ENCODE measurements at places on chromosomes 7 and 10.

DNA sequence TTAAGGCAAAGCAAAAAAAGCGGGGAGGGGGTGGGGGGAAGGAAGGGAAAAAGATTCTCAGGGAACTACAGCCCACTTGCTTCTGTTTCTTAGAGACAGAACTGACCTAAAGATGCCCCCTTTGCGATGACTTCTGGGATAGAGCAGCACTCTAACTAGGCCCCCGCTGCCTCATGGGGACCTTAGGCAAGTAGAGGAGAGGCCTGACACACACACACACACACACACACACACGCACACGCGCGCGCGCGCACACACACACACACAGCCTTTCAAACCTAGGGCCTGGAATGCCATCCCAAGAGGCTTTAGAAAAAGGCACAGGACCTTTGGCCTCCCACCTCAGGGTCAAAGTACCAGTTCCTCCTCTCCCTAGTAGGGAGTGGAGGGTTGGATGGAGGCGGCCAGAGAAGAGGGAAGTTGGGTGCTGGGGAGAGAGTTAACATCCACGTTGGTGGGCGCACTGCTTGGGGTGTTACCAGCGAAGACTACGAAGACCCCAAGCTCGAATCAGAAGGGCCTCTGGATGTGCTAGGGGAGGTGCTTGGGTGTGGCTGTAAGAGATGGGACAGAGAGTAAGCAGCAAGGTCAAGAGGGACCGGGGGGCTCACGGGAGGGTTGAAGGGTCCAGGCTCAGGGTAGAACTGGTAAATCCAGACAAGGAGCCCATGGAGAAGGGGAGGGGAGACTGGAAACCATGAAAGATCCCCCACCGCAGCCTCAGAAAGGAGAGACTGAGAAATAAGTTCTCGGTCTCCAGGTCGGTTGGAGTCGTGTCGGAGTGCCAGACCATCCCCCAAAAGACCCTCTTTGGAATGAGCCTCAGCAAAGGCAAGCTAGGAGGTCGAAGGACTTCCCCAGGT, 1.2 kb upstream of the COL1A2 start:
- H3K27ac ChIP-seq: peak overlapping the region; percentile 89
- peaks cover 46% of the 10 kb centered on the region for H3K4me1 ChIP-seq
- no peaks in the 10 kb centered on the region for H3K27me3 ChIP-seq
- peaks cover 11% of the 10 kb centered on the region for H3K36me3 ChIP-seq

DNA sequence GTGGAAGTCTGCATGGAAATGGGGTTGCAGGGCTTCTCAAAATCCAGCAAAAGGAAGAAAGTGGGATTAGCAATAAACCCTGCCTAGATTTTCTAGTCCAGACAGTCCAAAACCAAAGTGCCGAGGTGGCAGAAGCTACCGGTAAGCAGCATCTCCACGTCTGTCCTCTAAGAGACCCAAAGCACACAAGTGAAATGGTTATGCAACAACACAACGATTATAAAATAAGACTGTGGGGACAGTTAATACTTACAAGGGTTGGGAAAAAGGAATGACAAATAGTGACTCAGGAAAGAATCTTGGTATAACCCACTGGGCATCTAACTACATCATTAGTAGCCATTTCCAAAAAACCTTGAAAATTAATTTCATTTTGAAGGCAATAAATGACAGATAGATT, 24.7 kb downstream of the CREB3L2 start:
- H3K4me3 ChIP-seq: no peak overlapping the region
- no peak for DNase-seq
- H3K27ac ChIP-seq: peak overlapping the region; percentile 81
- H3K36me3 ChIP-seq: no peaks in the 10 kb centered on the region
- no peaks in the 10 kb centered on the region for H3K27me3 ChIP-seq

DNA sequence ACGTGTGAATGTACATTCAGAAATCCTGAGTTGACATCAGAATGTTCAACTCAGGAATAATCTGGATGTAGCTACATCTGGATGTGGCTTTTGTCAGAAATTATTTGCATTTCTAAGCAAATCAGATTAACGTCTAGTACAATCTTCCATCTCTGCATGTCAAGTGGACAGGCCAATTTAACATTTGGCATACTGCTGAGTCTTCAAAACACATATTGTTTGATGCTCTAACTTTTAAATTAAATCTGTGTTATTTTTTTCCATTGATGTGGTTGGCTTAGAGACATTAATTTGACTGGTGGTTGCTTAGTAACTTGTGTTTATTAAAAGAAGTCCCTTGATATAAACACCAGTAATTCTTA, 3.4 kb downstream of the STAMBPL1 start:
- no peaks in the 10 kb centered on the region for H3K27me3 ChIP-seq
- no peak for DNase-seq
- H3K36me3 ChIP-seq: no peaks in the 10 kb centered on the region
- no peak overlapping the region for H3K4me3 ChIP-seq

GRCh38 chr10:107727767-107728317, 563.3 kb upstream of the SORCS1 start:
- no peaks in the 10 kb centered on the region for H3K36me3 ChIP-seq
- H3K4me1 ChIP-seq: no peaks in the 10 kb centered on the region
- H3K4me3 ChIP-seq: no peak overlapping the region
- no peak for DNase-seq
- no peak overlapping the region for H3K27ac ChIP-seq

DNA sequence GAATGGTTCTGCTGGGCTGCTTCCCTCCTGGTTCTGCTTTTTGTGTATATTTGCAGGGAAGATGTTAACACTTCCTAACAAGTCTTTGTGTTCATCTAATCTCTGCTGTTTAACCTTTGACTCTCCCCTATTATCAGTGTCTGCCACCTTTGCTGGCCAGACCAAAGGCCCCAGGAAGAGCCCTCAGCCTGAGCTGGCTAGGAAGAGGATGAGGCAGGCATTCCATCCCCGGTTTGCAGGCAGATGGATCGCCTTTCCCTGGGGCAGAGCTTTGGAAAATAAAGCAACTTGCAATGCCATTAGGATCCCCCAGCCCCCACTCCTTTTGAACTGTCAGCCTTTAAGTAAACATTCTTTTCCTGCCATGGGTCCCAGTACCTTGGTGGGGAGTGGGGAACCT, 19.0 kb downstream of the DPCD start:
- H3K27me3 ChIP-seq: no peaks in the 10 kb centered on the region
- no peak overlapping the region for H3K4me3 ChIP-seq
- no peak overlapping the region for H3K27ac ChIP-seq
- DNase-seq: no peak

DNA sequence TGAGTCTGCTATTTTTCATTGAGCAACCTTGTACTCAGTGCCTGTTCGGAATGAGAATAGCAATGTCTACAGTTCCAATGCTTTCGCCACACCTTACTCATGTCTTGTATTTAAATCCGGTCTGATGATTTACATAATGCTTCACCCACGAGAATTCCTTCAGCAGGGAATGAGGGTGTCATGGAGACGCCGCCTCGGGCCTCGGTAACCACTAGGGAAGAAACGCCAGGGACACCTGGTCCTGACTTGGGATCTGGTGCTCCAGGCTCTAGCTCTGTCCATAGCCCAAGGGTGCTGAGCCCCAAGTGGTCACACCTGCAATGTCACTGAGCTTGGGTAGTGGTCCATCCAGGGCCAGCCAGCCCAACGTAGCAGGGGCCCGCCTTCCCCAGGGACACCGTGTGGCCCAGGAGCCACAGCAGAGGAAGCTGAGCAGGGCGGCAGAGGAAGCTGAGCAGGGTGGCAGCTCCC, 37.4 kb downstream of the PRKAG2 start:
- no peak overlapping the region for H3K4me3 ChIP-seq
- DNase-seq: no peak
- no peaks in the 10 kb centered on the region for H3K4me1 ChIP-seq
- no peaks in the 10 kb centered on the region for H3K27me3 ChIP-seq
- no peaks in the 10 kb centered on the region for H3K36me3 ChIP-seq

- no peak overlapping the region for H3K4me3 ChIP-seq
- H3K36me3 ChIP-seq: no peaks in the 10 kb centered on the region
- no peaks in the 10 kb centered on the region for H3K27me3 ChIP-seq
- no peak overlapping the region for H3K27ac ChIP-seq
- no peaks in the 10 kb centered on the region for H3K4me1 ChIP-seq
- DNase-seq: no peak
Observed at GRCh38 chr7:31432836-31433340, 81.0 kb upstream of the ITPRID1 start.

DNA sequence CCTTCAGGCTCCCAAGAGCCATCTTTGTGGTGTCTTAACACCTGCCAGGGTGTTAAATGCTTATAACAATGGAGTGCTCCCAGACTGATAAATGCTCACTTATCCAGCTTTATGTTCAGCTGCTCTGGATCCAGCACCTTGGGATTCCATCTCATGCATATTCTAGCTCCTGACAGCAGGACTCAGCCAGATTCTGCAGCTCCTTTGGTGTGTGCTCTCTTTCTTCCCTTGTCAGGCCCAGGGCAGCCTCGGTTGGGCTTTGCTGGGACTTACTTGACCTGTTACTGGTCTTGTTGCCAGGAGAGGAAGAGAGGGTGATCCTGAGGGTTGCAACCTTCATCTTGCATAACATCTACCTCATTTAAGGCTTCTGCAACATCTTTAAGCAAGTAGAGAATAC, 59.4 kb upstream of the CCNY start:
- H3K4me1 ChIP-seq: no peaks in the 10 kb centered on the region
- no peaks in the 10 kb centered on the region for H3K36me3 ChIP-seq
- H3K4me3 ChIP-seq: no peak overlapping the region
- H3K27ac ChIP-seq: no peak overlapping the region
- H3K27me3 ChIP-seq: no peaks in the 10 kb centered on the region

DNA sequence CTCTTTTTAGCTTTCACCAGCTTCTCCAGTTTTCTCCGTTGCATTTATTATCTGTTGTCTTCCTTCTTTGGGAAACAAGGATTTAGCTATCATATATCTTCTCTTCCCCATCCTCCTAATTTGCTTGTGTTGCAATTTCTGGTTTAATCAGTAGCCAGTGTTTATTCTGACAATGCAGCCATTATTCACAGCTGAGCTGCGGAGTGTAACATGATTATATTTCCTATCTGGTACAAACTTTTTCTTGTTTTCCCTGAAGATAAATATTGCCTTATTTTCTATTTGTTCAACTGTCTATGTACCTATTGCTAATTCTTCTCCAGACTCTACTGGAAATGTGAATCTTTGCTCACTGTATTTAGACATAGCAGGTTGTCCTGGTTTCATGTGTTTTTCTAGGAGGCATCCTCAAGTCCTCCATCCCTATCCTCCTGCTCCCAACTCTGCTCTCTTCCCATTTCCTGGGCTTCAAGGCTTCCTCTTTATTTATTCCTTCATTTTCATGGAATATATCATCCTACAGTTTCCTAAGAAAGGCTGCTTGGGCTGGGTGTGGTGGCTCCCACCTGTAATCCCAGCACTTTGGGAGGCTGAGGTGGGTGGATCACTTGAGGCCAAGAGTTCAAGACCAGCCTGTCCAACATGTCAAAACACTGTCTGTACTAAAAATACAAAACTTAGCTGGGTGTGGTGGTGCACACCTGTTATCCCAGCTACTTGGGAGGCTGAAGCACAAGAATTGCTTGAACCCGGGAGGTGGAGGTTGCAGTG, 72.4 kb upstream of the KDM7A start:
- no peaks in the 10 kb centered on the region for H3K36me3 ChIP-seq
- no peak overlapping the region for H3K27ac ChIP-seq
- no peaks in the 10 kb centered on the region for H3K4me1 ChIP-seq
- no peak overlapping the region for H3K4me3 ChIP-seq

DNA sequence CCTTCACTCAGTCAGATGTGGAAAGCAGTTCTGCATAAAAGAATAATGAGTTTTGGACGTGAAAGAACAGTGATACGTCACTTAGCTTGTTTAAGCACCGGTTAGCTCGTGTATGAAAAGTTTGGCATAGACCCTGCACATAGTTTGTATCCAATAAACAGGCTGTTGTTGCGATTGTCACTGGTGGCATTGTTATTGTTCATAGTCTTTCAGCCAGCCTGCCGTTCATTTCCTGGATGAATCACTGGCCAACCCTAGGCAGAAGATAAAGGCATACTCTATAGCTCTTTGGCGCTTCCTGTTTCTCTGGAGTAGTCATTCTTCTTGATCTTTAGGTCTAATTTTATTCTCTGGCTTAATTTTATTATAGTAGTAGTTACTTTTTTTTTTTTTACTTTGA, 57.8 kb upstream of the ANKRD30A start:
- H3K27me3 ChIP-seq: no peaks in the 10 kb centered on the region
- H3K36me3 ChIP-seq: no peaks in the 10 kb centered on the region
- no peaks in the 10 kb centered on the region for H3K4me1 ChIP-seq
- H3K4me3 ChIP-seq: no peak overlapping the region
- H3K27ac ChIP-seq: no peak overlapping the region

- no peak overlapping the region for H3K27ac ChIP-seq
- no peaks in the 10 kb centered on the region for H3K27me3 ChIP-seq
- DNase-seq: no peak
- no peak overlapping the region for H3K4me3 ChIP-seq
- no peaks in the 10 kb centered on the region for H3K36me3 ChIP-seq
Observed at GRCh38 chr10:62479523-62479922, 105.4 kb downstream of the ZNF365 start.

GRCh38 chr7:143346018-143346417, 16.5 kb downstream of the FAM131B start:
- peaks cover 4% of the 10 kb centered on the region for H3K4me1 ChIP-seq
- H3K27ac ChIP-seq: no peak overlapping the region
- H3K36me3 ChIP-seq: no peaks in the 10 kb centered on the region
- DNase-seq: no peak

DNA sequence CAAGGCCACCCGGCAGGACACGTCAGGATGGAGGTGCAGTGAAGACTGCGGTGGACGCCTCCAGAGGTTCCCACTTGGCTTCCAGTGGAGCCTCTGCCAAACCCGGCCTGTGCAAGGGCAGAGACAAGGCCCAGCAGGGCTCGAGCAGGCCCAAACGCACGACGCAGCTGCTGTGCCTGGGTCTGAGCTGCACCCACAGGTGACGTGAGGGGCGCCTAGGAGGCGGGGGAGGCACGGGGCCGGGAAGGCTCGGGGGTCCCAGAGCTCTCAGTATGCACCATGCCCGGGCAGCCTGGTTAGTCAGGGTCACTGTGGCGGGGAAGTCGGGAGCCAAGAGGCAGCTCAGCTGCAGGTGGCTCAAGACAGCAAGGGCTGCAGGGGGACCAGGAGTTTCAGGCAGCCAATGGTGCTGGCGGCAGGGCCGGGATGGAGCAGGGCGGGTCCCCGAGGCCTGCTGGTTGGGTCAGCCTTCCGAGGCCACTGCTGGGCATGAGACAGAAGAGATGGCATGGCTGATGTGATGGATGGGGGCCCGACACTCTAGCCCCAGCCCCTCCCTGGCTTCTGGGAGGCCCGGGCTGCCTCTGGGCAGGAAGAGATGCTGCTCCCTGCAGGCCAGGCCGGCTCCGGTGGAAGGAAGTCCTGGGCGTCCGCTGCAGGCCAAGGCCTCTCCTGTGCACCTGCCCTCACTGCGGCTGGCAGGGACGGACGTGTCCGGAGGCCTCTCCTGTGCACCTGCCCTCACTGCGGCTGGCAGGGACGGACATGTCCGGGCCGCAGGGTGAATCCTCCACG, 72.2 kb upstream of the CFAP46 start:
- H3K36me3 ChIP-seq: no peaks in the 10 kb centered on the region
- DNase-seq: no peak
- no peaks in the 10 kb centered on the region for H3K4me1 ChIP-seq
- H3K27me3 ChIP-seq: peaks cover 5% of the 10 kb centered on the region
- H3K4me3 ChIP-seq: no peak overlapping the region

GRCh38 chr10:124594240-124594639, 132.6 kb downstream of the LHPP start:
- H3K4me1 ChIP-seq: peaks cover 6% of the 10 kb centered on the region
- H3K4me3 ChIP-seq: no peak overlapping the region
- H3K36me3 ChIP-seq: no peaks in the 10 kb centered on the region
- no peaks in the 10 kb centered on the region for H3K27me3 ChIP-seq
